MM.1S (cell line): ENCODE measurements at places on chromosomes 3 and 15.
A peak's percentile ranks its signal among the peaks of the same experiment; 100 is the strongest.

DNA sequence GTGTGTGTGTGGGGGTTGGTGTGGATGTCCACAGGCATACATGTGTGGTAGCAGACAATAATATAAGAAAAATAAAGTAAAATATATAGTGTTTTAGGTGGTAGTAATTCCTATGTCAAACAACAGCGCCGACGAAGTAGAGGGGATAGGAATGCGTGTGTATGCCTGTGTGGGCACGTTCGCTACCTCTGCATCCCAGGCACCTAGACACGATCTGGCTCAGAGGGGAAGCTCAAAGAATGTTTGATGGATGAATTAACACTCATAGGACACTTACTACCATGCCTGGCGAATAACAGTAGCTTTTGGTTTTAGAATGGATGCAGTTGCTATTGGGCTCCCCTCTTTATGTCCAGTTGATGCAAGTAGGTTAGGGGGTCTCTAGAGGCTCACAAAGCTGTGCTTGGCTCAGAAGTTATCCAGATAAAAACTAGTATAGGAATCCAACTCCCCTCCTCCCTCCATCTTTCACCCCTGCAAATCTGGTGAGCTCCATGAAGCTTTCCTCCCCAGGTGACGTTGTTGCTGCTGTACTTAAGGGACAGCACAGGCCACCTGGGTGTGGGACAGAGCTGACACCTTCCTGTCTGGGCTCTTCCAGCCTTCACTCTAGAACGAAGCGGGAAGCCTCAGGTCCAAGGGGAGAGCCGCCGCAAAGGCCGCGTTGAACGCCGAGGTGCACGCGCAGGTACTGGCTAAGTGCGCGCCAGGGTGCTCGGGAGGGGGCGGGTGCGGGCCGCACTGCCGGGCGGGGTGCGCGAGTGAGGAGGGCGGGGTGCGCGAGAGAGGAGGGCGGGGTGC lies 192.6 kb upstream of the LYSMD4 start:
- DNase-seq = peak; percentile 75

GRCh38 chr15:44500555-44500954 lies 36.4 kb upstream of the EIF3J start:
- no peak for DNase-seq

GRCh38 chr3:114674036-114674435 lies 380.2 kb downstream of the TIGIT start:
- no peak for DNase-seq

DNA sequence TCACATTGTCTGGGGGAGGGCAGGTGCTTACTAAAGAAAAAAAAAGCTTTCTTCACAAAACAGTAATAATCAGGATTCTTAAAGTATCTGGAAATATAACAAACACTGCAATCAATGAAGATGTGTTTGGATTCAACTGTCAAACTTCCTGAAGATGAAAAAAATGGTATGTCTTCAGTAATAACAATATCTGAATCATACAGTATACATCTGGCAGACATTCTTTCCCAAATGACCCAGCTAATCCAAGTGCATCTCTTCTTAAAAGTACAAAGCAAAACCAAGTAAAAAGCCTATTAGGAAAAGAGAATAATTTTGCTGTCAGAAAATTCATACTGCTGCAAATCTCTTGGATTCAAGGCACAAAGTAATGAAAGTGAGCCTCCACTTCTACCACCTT lies 145.0 kb upstream of the MCTP2 start:
- DNase-seq = no peak

- DNase-seq = no peak
Observed at GRCh38 chr3:107999215-107999775, 91.5 kb downstream of the CD47 start.
